ENCODE measurements at places on chromosomes 13 and 19.

DNA sequence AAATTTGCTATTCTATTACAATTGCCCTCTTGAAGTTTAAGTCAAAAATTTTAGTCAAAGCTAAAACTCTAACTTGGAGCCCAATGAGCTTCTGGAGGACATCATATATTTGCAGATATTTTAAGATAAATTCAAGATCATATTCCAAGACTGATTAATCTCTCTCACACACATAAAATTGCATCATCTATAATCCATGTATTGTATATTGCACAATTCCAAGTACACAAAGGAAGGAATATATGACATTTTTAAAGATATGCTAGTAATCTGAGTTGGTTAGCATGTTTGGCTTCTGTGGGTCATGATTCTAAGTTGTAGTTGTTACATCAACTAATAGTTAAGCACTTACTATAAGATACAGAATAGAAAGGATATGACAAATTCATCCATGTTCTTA lies 53.3 kb downstream of the KCNRG start:
- DNase-seq, result no peak

DNA sequence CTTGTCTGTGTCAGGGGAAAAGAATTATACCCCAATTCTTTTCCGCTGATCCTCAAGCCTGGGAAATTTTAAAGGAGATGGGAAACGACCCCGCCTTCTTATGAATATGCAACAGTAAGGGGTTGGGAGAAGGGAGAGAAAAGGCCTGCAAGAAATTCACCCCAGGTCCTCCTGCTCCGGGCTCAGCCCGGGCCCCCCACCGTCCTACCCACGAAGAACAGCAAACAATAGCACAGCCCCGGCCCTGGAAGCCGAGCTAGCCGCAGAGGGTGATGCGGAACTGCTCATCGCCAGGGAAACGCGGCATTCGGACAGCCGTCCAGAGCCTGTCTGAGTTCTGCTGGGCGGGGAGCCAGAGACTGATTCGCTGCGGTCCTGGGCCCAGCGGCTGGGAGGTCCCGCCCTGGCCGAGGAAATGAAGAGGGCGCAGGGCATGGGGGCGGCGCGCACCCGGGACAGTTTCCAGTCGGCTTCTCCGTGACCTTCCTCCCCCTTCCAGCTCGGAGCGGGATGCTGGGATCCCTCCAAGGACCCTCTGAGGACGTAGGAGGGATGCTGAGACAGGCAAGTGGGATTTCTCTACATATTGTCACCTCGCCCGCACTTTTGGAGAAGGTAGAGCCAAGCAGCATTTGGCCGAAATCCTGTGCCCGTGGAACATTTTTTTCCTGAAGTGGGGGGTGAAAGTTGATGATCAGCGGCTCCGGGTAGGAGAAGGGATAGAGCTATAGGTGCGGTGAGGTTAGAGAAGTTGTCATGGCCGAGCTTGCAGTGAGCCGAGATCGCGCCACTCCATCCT lies 82.3 kb upstream of the C1QTNF9B start:
- DNase-seq, result no peak

DNA sequence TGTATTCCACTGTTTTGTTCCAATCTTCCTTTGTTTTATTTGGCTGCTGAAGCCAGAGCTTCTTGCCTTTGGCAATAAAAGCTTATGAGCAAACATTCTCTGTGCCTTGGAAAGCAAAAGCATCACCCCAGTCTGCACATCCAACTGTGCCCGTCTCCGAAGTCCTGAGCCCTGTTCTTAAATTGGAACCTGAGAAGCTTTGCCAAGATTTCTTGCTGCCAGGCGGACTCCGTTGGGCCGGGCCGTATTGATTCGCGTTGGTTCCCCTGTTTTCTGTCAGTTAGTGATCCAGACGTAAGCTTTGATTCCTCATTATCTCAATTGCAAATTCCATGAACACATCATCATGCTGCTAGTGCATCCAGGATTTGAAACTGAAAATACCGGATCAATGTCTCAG lies 793.0 kb downstream of the OLFM4 start:
- no peak for DNase-seq

GRCh38 chr13:30477346-30478195 lies 11.8 kb upstream of the HMGB1 start:
- DNase-seq, result no peak

DNA sequence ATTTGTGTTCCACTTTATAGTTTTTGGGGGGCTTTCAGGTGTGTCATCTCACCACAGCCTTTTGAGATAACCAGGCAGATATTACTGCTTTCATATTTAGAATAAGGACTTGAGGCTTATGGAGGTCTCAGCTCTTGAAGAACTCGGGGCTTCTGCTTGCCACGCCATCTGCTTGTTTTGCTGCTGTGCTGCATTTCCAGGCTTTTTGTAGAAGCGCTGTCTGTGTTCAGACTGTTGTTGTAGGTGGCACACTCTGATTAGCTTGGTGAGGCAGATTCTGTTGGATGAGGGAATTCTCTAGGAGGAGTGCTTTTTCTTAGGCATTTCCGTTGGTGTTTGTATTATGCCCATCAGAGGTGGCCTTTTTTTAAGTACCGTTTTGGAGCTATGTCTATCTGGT lies 57.2 kb downstream of the WASF3 start:
- DNase-seq, result no peak

GRCh38 chr19:16139752-16140151 lies 3.7 kb upstream of the HSH2D start:
- no peak for DNase-seq

GRCh38 chr19:35065574-35065973 lies 24.1 kb downstream of the HPN start:
- no peak for DNase-seq

- DNase-seq, result no peak
These were observed 61.1 kb upstream of the HMGB1 start for GRCh38 chr13:30526612-30527495.

DNA sequence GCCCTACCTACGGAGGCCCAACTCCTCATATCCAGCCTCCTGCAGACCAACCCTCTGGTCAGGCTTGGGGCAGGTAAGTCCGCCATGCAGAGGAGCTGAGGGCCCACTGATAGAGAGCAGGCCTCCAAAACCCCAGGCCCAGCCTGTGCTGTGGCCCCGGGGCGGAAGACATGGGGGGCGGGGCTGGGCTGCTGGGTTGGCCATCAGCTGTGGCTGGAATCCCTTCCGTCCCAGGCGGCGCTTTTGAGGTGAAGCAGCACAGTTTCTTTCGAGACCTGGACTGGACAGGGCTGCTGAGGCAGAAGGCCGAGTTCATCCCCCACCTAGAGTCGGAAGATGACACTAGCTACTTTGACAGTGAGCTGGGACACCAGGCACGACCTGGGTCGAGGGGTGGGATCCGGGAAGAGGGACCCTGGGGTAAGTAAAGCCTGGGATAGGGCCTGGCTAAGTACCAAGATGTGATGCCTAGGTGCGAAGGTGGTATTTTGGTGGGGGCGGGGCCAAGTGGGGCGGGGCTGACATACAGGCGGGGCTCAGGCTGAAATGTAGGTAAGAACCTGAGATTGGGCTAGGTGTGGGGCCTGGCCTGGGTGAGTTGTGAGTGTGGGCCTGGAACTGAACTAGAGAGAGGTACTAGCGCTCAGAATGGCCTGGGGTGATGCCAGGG lies 15.4 kb downstream of the DNASE2 start:
- DNase-seq, result no peak

GRCh38 chr13:24276861-24277260 lies 32.5 kb upstream of the C1QTNF9 start:
- no peak for DNase-seq

DNA sequence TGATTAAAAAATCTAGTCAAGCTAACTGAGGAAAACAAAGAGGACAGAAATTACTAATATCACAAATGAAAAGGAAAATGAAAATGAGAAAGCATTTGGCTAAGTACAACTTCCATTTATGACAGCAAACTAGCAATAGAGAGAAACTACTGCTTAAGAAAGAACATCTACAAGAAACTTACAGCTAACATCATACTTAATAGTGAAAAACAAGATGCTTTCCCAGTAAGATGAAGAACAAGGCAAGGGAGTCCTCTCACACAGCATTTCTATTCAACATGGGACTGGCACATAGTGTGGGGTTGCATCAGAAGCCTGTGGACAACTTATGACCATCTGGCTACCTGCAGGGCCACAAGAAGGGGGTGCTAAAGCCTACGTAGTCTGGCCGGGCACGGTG lies 39.3 kb downstream of the ZNF44 start:
- DNase-seq, result no peak

DNA sequence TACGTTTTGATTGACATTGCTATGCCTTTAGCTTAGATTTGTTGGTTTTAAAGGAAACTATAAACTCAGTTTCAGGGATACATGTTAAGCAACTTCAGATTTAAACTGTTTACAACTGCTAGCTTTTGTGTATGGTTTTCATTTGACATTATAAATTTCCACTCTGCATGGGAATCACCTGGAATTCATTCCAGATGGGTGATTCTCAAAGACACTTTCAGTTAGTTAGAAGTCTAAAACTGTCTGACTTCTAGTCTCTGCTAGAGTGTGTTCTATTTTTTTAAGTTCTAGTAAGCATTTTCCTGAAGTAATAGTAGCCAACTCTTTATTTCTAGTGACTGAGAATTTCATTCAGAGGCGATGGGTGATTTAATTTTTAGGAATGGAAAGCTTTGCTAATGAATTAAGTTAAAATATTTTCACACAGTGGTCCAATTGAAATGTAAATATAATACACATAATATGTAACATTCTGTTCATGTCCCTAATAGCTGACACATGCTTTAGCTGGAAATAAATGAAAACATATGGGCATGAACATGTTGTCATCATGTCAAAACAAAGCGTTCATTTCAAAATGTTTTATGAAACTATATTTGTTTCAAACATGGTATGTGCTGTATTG lies 58.3 kb upstream of the CSNK1A1L start:
- no peak for DNase-seq

- peak; percentile 52 for DNase-seq
These were observed 9.8 kb upstream of the ZNF627 start for GRCh38 chr19:11587302-11587974.

GRCh38 chr19:16899566-16900075 lies 10.8 kb downstream of the F2RL3 start:
- DNase-seq, result no peak

- DNase-seq, result no peak
These were observed 66.7 kb downstream of the SIPA1L3 start for GRCh38 chr19:37973666-37974065.

GRCh38 chr19:50994129-50994528 lies 7.3 kb downstream of the KLK8 start:
- no peak for DNase-seq

- DNase-seq, result no peak
These were observed 135.1 kb upstream of the FRY start for GRCh38 chr13:31896427-31896826.

- DNase-seq, result no peak
These were observed 209.3 kb downstream of the PCCA start for GRCh38 chr13:100298116-100298681.

- DNase-seq, result no peak
These were observed 3.9 kb downstream of the MIDN start for GRCh38 chr19:1252221-1252820.

- no peak for DNase-seq
These were observed 34.4 kb upstream of the OXGR1 start for GRCh38 chr13:97028441-97029299.

DNA sequence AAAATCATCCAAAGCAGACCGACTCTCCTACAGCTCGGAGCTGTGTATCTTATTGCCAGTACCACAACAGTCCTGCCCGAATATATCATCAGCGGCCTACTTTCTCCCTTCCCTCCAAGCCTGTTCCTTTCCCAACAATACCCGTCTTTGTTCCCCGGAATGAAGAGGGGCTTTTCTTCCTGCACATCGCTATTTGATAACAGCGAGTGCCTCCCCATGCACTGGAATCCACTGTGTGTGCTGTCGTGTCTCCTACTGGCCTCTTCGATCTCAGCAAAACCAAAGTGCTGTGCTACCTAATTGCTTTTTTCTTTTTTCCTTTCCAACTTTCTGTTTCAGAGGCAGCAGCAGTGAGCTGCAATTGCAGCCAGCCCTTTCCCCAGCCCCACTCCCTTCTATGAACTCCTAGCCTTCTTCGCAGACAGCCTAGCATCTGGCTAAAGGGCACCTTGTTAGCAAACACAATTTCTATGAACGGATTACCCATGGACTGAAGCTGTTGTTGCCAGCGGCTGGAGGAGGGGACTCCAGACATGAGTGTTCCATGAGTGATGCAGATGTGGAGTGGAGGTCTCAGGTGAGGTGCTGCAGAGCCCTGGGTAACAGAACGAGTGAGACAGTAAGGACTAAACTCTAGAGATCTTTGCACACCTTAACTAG lies 43.4 kb downstream of the EFNB2 start:
- no peak for DNase-seq

DNA sequence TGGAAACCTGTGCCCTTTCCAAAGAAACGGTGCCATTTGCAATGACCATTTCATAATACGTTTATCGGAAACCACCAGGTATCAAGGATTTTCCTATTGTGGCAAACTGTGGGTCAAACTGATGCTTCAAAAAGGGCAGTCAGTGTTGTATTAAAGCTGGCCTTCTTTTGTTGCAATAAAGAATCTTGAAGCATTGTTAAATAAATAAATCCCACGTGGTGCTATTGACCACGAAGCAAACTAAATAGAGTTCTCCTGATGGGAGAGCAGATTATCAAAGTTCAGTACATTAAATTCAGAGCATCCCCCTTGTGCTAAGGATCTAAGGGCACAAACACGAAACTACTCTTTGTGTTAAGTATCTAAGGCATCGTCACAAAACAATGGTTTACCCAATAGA lies 545.9 kb upstream of the MIR17HG start:
- DNase-seq, result no peak
